ENCODE measurements at places on chromosomes 4 and X.

- no peak for DNase-seq
Measured at GRCh38 chr4:27775156-27775555, 914.5 kb downstream of the STIM2 start.

- DNase-seq: no peak
Measured at GRCh38 chr4:165293927-165294649, 33.4 kb upstream of the MSMO1 start.

GRCh38 chrX:39201305-39201990 lies 400.2 kb downstream of the MID1IP1 start:
- DNase-seq: peak; percentile 54

DNA sequence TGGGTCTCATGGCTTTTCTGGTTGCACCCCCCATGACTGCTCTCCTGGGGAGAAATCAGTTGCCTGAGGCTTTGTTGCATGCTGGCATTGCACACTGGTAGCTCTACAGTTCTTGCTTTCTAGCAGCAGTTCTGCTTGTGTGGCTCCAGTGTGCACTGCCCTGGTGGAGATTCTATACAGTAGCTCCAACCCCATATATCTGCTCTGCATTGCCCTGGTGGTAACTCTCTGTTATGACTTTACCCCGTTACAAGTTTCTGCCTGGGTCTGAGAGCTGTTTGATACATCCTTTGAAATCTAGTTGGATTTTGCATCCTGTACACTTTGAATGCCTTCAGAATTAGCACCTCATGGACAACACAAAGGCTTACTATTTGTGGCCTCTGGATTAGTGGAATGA lies 241.4 kb upstream of the EPHA5 start:
- DNase-seq: no peak

- DNase-seq: no peak
Measured at GRCh38 chr4:88196013-88196365, 37.5 kb upstream of the ABCG2 start.

DNA sequence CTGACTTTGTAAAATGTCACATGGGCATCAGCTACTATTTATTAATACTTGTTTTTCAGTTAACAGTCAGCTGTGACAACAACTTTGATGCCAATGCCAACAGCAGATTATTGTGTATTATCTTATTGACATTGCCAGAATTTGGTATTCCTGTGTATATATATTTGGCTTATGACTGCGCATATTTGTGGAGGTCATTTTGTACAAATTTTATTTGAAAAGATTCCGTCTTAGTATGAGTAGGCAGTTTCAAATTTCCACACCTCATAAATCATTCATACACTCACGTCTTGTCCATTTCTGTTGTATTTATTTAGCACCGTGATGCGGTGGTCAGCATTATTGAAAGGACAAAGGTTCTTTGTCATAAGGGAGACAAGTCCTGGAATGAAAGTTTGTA lies 558.2 kb upstream of the NDST4 start:
- no peak for DNase-seq
